Smooth muscle cell of the brain vasculature (primary cell): ENCODE measurements at places on chromosomes 2 and 18.
A peak's percentile ranks its signal among the peaks of the same experiment; 100 is the strongest.

DNA sequence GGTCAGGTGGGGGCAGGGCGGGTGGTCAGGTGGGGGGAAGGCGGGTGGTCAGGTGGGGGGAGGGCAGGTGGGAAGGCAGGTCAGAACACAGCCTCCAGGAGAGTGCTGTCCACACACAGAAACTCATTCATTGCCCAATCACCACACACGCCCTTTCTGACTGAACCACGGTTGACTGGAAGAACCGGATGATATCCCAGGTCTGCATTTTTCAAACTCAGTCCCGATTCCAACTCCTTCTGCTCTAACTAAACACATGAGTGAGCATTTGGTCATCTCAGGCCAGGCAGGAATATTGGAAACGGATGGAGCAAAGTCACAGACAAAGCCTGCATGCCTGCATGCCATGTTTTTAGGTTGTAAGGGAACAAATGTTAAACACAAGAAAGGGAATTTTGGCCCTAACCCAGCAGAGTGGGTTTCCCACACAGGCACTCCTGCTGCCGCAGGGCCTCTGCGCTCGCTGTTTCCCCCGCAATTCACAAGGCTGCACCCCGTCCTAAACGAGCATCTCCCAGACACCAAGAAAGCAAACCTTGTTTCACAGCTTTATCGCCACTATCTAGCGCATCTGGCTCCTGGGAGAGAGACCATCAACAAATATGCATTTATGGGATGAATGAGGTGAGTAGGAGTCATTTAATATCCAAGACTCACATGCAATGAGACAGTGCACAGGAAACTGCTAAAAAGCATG is 100.1 kb downstream of the ZNF516 start:
- no peak for DNase-seq

DNA sequence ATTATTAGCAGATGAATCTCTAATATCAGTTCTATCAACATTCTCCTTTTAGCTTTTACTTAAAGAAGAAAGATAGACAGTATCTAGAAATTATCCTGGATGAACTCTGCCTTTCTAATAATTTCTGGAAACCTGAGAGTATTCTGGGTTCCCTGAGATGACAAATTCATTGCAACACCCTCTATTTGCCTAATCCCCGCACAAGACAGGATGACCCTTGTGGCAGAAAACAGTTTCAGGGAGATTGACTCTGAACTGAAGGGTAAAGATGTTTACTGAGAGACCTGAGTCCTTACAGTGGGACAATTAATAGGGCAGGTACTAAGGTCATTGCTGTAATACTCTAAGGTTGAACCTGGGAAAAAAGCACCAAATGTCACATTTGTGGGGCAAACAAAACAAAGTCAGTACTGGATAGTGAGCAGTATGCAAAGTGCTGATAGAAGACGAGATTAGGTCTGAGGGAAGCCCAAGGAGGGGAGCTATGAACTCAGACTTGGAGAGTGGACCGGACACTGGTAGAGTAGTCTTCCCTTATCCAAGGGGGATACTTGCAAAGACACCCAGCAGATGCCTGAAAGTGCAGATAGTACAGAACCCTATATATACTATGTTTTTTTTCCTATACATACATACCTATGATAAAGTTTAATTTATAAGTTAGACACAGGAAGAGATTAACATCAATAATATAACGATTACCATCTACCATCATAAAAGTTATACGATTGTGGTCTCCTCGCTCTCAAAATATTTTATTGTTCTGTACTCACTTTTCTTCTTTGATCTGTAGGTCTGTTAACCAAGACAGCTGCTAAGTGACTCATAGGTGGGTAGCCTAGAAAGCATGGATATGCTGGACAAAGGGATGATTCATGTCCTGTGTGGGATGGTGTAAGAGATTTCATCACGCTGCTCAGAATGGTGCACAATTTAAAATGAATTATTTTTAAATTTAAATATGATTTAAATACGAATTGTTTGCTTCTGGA is 148.3 kb upstream of the KLHL14 start:
- peak; percentile 60 for DNase-seq

DNA sequence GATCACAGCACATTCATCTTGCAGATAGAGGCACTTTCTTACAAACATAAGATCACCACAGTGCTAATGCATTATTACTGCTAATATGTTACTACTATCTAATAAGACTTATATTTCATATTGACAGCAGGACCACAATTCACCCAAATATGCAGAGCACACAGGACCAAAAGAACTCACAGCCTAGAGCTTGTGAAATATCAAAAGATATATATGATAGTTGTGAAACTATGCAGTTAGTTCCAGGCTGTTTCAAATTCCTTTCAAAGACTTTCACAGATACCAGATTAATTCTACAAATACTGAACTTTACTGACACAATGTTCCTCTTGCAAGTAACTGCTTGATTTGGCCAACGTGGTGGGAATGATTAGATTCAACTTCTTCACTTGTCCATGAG is 23.0 kb downstream of the FBXO15 start:
- DNase-seq: no peak

DNA sequence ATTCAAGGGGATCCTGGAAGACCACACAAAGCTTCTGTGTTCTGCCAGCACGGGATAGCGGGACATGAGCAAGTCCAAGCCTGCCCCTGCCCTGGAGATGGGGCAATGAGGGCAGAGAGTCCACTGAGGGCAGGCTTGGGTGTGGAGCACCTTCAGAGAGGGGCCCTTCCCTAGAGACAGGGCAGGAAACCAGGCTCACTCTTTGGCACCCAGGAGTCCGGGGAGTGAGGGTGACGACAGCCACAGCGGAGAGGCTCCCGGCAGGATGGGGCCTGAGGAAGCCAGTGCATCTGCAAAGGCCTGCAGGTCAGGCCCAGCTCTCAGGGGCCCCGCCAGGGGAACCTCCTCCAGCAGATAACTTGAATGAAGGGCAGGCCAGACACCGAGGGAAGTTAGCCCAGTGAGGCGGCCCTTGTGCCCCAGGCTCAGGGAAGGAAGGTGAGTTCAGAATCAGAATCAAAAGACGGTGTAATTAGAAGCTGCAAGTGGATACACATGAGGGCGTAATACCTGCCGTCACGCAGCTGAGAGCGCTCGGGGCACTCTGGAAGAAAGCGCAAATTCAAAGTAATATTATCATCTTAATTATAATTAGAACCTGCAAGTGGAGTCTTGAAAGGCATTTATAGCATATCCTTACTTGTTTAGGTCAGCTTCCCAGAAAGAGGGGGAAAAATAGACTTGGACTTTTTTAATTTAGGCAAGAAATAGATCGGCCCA is 142.6 kb upstream of the LGALSL start:
- DNase-seq: no peak

GRCh38 chr2:199911877-199912161 is 726 bp downstream of the C2orf69 start:
- peak; percentile 3 for DNase-seq
